Activated naive CD4-positive, alpha-beta T cell treated with Interleukin-2 at 50 U/mL for 16 hours (primary cell): ENCODE measurements at places on chromosomes 3 and 15.

- no peak for DNase-seq
These were observed 13.7 kb downstream of the FGF7 start for GRCh38 chr15:49436751-49437150.

DNA sequence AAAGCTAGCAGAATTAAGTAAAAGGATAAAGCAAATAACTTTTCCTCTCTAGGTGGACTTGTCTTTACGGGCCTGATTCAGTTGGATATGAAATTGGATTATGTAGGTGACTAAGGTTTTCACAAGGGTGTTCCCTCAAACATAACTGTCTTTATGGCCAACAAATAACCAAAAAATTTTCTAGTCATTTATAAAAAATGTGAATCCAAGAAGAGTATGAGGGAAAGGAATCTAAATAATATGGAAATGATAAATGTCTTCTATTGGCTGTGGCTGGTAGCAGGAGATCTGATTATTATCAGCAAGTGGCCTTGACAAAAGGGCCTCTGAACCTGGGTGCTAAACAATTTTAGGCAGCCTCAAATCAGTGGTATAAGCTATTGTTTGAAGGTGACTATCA is 594.0 kb upstream of the UBE2E2 start:
- DNase-seq, result no peak

DNA sequence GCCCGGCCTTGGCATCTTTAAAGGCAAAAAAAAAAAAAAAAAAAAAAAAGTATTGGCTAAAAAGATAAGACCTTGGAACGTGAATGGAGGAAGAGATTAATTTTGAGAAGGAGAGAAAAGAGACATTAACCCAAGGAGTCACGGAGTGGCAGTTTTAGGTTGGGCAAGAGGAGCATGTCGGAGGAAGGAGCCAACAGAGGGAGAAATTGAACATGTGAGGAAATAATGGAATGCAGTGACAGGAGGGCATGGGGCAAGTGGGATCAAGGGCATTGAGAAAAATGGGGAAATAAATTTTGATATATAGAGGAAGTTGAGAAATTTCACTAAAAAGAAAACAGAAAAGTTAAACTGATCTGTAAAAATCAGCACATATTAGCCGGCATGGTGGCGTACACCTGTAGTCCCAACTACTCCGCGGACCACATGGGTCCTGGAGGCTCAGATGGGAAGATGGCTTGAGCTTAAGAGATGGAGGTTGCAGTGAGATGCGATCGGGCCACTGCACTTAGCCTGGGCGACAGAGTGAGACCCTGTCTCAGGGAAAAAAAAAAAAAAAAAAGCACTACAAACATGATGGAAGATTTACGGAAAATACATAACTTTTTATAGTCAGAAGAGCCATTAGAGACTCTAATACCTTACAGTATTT is 1.2 kb downstream of the HAUS2 start:
- no peak for DNase-seq

DNA sequence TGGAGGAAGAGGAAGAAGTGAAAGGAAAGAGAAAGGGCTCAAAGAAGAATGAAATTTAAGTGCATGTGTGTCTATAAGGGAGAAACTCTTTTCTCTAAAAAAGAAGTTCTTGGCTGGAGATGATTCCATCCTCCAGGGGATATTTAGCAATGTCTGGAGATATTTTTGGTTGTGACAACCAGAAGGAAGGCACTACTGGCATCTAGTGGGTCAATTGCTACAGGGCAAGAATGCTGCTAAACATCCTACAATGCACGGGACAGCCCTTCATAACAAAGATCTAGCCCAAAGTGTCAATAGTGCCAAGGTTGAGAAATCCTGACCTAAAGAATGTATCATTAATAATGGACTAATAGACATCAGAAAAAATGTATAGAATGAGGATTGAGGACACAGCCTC is 57.4 kb upstream of the ST3GAL6 start:
- DNase-seq, result no peak

DNA sequence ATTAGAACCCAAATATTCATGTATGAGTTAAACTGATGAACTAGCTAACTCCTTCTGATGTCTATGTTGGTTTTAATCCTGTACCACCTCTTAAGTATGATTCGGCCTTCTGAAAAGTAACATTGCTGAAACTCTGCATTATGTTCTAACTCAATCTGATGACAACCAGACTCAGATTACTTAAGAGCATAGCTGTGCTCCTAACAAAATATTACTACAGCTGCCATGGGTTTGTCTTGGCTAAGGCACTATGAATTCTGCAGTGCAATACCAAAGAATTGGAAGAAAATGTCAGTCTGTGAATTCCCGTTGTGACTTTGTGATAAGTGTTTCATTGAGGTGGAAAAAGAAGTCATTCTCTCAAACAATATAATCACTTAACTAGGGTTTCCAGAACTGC is 224.4 kb downstream of the ZMAT3 start:
- no peak for DNase-seq

DNA sequence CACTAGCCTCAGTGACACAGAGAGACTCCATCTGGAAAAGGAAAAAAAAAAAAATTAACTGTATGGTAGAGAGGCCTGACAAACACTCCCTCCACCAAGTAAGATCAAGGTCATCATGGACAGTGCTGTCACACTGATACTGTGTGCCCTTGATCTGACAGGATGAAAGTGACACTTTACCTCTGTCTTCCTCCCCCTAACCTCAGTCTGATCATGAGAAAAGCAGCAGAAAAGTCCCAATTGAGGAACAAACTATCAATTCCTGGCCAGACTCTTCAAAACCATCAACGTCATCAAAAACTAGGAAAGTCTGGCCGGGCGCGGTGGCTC is 26.7 kb downstream of the PGPEP1L start:
- DNase-seq, result no peak

GRCh38 chr3:114664006-114664405 is 370.2 kb downstream of the TIGIT start:
- no peak for DNase-seq

- DNase-seq, result no peak
These were observed 233.2 kb upstream of the TPM1 start for GRCh38 chr15:62809115-62809967.

GRCh38 chr3:66442254-66443117 is 58.3 kb downstream of the LRIG1 start:
- no peak for DNase-seq

DNA sequence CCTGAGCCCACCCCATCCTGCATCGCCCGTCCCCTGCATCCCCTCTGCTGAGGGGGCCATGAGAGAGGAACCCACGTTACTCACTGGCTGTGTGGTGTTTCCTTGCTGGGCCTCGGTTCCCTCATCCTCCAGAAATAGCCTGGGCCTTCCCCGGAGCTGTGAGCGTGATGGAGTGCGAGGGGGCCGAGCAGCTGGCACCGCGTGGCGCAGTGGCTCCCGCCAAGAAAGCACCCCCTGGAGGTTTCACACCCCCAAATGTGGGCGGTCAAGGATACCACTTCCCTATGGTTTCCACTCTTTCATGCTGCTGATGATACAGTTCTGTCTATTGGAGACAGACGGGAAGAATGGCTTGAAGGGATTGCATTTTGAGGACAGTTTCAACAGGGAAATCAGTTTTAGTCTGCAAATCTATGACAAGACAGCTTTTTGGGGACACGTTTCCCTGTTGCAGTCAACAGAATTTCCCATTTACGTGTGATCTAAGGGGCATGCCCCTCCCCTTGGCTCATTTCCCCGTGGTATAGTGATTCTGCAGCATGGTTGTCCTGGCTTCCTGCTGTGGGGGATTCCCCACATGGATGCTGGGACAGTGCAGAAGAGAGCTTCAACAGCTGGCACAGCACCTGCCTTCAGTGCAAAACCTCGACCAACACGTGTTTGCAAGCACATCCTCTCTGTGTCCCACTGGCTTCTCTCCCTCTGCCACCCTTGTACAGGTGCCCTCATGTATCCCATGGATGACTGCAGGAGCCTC is 377.5 kb downstream of the LRTM1 start:
- no peak for DNase-seq

- no peak for DNase-seq
These were observed 21.0 kb downstream of the PTH1R start for GRCh38 chr3:46898321-46899150.

- no peak for DNase-seq
These were observed 10.8 kb upstream of the SKIL start for GRCh38 chr3:170346481-170347392.

- DNase-seq, result peak; percentile 83
These were observed at the start of gene EOGT for GRCh38 chr3:69013253-69014021. Gene EOGT, minus strand, starts transcription at chr3:69013684. Its CDS starts 3,838 bp downstream, at chr3:69009846.

DNA sequence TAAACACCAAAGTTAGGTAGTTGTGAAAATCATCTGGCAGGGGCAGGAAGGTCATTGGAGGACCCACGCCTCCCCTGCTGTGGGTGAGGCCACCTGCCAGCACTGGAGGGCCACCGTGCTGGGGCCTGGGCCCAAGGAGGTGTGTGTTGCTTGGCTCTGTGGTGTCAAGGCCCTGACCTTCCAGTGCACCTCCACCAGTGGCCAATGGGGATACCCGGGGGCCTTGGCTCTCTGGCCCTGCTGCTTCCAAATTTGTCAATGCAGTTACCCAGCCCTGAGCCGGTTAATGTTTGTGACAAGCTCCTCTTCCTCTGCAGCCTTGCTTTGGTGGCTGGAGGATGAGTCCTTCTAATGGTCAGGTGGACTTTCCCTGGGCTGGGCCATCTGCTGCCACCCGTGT is 150.2 kb downstream of the KLF13 start:
- DNase-seq, result no peak

DNA sequence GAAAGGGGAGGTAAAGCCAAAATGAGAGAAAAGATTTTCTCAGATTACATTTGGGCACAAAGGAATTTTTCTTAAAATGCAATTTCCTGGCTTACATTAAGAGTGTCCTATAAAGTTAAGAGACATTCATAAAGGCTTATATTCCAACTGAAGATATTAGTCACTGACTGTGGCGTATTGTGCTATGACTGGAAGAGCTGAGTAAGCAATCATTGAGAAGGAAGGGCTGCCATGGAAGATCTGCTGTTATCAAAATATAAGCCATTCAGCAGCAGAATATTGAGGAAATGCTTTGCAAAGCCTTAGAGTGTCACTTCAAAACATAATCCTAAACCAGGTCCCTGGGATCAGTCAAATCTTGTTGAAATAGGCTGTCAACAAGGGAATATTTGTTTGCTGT is 593.9 kb downstream of the TUSC7 start:
- no peak for DNase-seq

DNA sequence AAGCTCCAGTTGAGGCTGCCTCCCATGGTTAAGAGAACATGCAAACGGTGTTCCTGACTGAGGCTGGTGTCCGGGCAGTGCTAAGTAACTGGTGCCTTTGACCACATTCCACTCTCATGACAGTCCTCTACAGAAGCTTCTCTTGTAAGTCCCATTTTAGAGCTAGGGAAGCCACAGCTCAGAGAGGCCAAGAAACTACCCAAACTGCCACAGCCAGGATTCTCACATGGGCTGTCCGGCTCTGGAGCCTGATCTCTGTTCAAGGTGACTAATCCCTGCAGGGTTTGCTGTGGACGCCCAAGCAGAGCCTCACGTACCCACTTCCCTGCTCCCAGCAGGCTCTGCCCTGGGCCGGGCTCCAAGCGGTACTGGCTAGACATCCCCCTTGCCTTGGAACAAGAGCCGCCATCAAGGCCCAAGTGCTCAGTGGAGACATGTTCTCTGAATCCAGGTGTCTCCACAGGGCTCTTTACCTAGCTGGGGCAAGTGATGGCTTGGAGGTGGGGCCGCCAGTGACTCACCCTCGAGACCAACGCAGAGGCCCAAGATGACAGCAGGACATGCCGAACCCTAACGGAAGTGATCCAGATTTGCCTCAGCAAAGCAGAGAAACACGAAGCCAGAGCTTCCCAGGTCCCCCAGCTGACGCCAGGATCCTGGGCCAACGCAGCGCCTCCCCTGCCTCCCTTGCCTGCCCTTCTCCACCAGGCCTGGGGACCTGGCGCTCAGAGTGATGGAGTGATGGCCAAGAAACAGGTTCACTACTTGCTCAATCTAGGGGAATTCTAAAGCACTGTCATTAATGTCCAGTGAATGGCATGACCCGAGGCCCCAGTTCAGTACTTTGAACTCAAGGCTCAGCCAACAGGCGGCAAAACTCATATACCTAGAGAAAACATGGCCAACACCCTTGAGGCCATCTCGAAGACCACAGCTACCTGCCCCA is 24.4 kb downstream of the KLHL25 start:
- no peak for DNase-seq

GRCh38 chr3:87792534-87793336 is 266.1 kb downstream of the CGGBP1 start:
- DNase-seq, result no peak

- no peak for DNase-seq
These were observed 400.9 kb downstream of the TBL1XR1 start for GRCh38 chr3:176796371-176796770.

GRCh38 chr3:194617143-194617671 is 16.0 kb downstream of the TMEM44 start:
- DNase-seq, result no peak

DNA sequence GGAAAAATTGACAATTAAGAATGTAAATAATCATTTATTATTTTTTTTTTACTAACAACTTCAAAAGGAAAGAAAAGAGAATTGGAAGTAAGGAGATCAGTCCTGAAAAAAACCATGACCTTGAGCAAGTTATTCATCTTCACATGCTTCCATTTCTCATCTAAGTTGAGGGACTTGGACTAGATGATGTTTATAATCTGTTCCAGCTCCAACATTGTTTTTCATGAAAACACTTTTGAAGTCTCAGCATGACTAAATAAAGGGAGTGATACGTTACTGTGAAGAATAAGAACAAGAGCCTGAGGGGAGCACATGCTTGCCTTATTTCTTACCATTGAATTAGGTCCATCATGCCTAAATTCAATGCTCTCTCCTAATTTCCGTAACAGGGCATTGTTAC is 95.7 kb downstream of the STRIT1 start:
- DNase-seq, result no peak

DNA sequence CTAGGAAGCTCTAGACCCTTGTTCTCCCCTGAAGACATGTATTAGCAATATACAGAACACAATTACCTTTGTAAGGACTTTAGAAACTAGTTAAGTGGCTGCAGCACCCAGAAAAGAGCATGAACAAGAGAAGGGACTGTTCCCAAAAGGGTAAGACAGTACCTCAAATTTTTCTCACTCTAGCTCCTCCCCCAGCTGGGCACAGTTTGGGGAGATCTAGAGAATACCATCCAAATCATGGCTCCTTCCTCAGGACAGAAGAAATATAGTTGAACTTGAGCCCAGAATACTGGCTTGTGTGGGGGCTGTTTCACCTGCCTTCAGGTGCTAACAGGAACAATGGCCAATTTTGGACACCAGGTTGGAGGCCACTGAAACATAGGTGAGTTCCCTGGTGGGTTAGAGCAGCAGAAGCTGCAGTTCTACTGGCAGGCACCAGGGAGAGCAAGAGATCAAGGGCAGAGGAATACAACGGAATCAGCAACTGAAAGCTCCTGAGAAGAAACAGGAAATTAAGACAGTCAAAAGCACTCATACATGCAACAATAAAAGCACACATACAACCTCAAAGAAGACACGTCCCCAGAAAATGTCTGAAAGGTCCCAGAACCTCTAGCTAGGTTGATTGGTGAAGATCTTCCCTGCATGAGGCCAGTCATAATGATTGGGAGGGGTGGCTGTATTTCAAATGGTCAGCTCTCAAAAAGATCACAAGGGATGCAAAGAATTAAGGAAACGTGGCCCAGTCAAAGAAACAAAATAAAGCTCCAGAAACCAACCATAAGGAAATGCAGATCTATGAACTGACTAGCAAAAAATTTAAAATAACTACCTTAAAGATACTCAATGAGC is 104.9 kb upstream of the ASB14 start:
- DNase-seq, result peak; percentile 53

- no peak for DNase-seq
These were observed 2.3 kb upstream of the OR5K3 start for GRCh38 chr3:98388147-98388546.
